Fibroblast of skin of scalp (primary cell): ENCODE measurements at places on chromosomes 2 and 18.

DNA sequence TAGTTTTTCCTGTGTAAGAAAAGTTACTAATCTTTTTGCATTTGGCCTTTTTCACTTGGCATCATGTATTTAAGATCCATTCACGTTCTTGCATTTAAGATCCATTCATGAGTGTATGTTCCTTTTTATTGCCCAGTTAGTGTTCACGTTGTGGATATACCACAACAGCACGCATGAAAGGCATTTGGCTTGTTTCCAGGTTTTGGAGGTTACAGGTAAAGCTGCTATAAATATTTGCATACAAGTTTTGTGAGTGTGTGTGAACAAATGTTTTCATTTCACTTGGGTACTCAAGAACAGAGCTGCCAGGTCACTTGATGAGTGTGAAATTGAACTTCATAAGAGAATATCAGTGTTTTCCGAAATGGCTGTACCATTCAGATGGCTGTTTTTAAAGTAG lies 121.2 kb downstream of the CCBE1 start:
- no peak for DNase-seq

- no peak for DNase-seq
These were observed 433.5 kb upstream of the POU3F3 start for GRCh38 chr2:104420420-104420819.

GRCh38 chr2:80517316-80517715 lies 212.8 kb upstream of the LRRTM1 start:
- no peak for DNase-seq

GRCh38 chr2:149064365-149064841 lies 25.9 kb downstream of the LYPD6B start:
- DNase-seq, result peak; percentile 53

DNA sequence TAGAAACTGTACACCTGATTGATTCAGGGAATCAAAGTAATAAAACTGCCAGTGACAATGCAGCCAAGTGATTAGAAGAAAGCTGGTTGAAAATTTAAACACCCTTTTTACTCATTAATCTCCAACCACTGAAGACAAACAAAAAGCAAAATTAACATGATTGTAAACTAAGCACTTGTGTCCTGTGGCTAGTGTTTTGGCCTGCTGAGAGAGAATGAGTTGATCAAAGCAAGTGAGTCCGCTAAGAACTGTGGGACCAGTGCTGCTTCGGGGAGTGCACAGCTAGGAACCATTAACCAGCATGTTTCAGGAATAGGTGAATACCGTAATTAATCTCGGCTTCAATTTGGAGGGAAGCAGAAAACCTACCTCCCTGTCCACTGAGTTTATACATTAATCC lies 13.6 kb upstream of the PAPOLG start:
- DNase-seq, result no peak

DNA sequence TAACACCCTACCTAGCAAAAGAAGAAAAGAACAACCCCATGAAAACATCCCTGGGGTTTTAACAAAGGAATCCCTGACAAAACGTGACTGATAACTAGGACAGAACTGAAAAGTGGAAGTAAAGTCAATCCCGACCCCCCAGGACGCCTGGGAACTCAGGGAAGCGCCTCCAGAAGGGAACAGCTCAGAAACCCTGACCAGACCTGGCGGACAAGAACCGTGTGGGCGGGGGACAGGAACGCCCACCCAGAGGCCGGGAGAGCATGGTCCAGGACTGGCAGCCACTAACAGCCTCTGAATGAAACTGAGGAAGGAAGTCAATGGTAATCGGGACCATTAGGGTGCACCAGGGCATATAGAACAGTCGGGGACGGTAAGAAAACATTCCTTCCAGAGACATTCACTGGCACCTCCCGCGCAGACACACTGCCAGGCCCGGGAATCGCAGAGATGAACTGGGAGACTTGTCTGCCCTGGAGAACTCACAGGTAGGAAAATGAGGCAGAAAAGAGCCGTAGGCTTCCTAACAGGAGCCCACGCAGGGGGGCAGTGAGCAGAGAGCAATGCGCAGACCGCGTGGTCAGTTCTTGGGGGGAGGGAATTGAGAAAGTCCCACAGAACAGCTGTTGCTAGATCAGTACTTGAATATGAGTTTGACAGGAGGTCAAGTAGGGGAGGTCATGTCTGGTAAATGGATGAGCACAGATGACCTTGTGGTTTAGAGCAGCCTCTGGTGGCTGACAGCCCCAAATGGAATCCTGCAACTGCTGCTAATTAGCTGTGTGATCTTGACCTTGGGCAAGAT lies 1.3 kb upstream of the TBC1D8 start:
- DNase-seq, result peak; percentile 47

- DNase-seq, result peak; percentile 46
These were observed 26.6 kb downstream of the GULP1 start for GRCh38 chr2:188318161-188318749.

DNA sequence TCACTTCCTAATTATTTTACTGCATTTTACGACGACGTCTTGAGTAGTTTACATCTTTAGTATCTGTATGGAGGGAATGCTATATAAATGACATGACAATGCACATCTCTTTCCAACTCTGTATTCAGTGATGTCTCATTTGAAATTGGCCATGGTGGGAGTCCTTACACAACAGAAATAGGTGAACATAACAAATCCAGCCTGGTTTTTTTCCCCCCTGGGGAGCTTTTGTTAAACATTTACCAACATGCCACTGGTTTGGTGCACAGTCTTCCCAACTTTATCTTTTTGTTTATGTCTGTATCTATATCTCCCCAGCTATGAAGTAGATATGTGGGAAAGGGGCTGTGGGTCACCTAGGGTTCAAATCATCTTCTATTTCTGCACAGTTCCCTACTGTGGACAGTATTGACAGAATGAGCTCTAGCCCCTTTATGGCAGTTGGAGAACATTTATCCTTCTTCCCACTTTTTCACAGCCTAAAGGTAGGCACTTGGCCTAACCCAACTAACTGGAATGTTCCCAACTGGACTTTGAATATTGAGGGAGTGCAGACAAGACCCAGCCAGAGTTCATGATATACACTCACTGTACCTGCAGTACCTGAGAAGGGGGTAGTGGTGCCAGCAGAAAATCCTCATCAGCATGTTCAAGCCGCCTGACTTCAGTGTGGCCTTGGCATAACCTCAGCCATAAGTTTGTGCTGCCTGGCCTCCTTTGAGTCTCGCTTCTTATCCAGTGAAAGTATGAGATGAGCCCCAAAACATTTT lies 5.7 kb upstream of the RTKN start:
- no peak for DNase-seq

DNA sequence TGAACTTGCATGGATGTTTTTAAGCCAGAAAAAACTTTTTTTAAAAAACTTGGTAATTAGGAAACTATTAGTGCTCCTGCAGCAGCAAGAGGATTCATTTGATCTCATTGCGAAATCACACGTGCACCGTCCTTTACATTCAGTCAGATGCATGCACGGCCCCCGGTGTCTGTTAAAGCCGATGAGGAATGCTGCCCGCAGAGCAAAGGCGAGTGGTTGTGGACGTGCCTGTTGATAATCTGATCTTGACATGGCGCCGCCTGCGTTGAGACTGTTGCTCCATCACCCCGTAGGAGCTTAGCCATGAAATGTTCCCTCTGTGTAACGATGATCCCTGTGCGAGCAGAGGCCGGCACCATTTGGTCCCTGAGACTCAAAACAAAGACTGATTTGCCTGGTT lies 300.0 kb downstream of the GBX2 start:
- no peak for DNase-seq
